Activated CD8-positive, alpha-beta T cell treated with anti-CD3 and anti-CD28 coated beads, Interleukin-2, amount 10 ng/mL, durations not matched to agents 7 days and 5 days (primary cell): ENCODE measurements at places on chromosomes 7 and 10.

DNA sequence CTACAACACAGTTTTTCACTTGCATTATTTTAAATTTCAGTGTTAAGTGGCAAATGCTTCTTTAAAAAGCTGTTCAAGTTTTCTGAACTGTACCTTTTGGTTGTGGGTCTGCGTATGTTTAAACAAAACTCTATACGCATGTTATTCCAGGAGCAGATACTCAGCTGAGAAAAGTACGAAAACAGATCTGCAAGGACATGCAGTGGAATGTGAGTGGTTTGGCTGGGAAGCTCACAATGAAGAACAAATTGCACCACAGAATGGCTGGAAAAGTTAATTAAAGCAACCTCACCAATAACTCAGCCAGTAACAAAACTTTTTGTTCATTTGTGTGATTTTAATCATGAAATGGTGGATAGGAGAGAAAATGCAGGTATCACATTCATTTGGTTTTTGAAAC, 17.6 kb downstream of the GLI3 start:
- H3K36me3 ChIP-seq, result no peaks in the 10 kb centered on the region
- no peak for DNase-seq
- no peak overlapping the region for H3K4me3 ChIP-seq
- H3K27ac ChIP-seq, result no peak overlapping the region

DNA sequence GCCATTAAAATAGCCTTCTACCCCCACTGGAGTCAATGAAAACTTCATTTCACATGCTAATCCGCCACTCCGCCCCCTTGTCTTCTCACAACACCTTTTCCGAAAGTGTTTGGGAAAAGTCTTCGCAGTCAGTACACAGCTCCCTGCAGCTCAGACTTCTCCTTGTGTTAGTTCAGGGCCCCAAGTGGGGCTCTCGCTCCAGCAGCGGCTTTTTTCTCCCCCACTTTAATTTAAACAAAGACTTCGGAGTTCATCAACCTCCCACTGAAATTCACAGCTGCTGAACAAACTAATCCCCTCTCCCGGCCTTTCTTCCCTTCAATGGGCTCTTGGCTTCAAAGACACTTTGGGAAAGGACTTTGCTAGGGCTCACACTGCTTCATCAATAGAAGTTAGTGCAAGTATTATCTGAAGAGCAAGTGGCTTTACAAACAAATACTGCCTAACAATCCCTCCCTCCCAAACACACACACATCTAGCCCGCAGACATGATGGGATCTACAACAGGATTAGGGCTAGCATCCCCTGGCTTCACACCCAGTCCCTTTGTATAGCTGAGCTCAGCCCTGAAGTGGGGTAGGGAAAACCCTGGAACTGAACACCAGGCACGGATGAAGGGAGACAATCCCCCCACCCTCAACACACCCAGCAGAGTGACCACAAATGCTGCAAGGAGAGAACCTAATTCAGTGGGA, 23.1 kb downstream of the WNT8B start:
- peaks cover 36% of the 10 kb centered on the region for H3K4me1 ChIP-seq
- peaks cover 2% of the 10 kb centered on the region for H3K27me3 ChIP-seq
- H3K36me3 ChIP-seq, result peaks cover 70% of the 10 kb centered on the region
- H3K4me3 ChIP-seq, result no peak overlapping the region

DNA sequence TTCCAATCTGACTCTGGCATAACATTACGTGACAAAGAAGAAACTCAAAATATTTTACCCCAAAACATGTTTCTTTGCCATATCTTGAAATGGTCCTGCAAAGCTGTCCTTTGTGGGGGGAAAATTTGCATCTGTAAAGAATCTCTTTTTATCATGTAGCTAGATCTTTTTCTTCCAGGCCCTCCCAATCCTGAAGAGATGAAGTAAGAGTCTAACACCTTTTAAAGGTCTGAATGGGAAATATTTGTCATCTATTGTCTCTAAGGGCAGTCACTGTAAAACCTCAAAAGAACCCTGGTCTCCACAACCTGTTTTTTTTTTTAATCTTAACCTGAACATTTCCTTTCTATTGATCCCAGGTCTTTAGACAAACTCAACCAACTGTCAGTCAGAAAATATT, 8.6 kb downstream of the OR2AE1 start:
- H3K4me1 ChIP-seq, result no peaks in the 10 kb centered on the region
- H3K27ac ChIP-seq, result no peak overlapping the region
- peaks cover 1% of the 10 kb centered on the region for H3K36me3 ChIP-seq
- no peak for DNase-seq

- no peak overlapping the region for H3K4me3 ChIP-seq
- peaks cover 19% of the 10 kb centered on the region for H3K36me3 ChIP-seq
- no peaks in the 10 kb centered on the region for H3K27me3 ChIP-seq
- H3K27ac ChIP-seq, result no peak overlapping the region
- DNase-seq, result no peak
- peaks cover 2% of the 10 kb centered on the region for H3K4me1 ChIP-seq
Observed at GRCh38 chr10:68047122-68047521, 28.0 kb downstream of the HERC4 start.

- H3K4me1 ChIP-seq, result peaks cover 8% of the 10 kb centered on the region
- H3K27ac ChIP-seq, result no peak overlapping the region
- H3K4me3 ChIP-seq, result no peak overlapping the region
- H3K36me3 ChIP-seq, result no peaks in the 10 kb centered on the region
Observed at GRCh38 chr10:85596389-85596788, 770.2 kb downstream of the GRID1 start.
